ENCODE measurements at places on chromosomes 12 and 14. TPM values are rescaled to one million over a fixed set of nuclear protein-coding genes. Genes with fewer than 3 reads are reported as not detected.

GRCh38 chr12:22518060-22518719, 26.2 kb downstream of the C2CD5 start:
- DNase-seq, result peak; percentile 78

- DNase-seq, result no peak
Observed at GRCh38 chr14:29900609-29901350, 26.9 kb downstream of the PRKD1 start.

DNA sequence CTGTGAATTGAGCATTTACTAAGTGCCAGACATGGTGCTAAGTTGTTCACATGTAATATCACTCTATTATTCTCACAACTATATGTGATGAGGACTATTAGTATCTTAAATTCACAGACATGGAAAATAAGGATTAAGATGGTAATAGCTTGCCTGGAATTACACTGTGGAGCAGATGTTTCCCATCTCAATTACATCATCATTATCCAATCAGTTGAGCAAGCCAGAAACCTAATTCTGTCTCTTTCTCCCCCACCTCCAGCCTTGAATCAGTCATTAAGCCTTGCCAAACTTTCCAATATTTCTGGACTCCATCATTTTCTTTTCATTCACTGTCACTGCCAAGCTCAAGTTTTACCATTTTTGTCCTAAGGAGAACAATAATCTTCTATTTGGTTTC, 287.8 kb upstream of the KITLG start:
- no peak for DNase-seq

GRCh38 chr14:99779751-99780150, 13.5 kb upstream of the EML1 start:
- DNase-seq, result peak; percentile 63

- DNase-seq, result peak; percentile 99
Observed at GRCh38 chr12:115354007-115354890, 670.3 kb upstream of the TBX3 start.

- no peak for DNase-seq
Observed at GRCh38 chr12:11876307-11876706, 194.4 kb upstream of the BCL2L14 start.

DNA sequence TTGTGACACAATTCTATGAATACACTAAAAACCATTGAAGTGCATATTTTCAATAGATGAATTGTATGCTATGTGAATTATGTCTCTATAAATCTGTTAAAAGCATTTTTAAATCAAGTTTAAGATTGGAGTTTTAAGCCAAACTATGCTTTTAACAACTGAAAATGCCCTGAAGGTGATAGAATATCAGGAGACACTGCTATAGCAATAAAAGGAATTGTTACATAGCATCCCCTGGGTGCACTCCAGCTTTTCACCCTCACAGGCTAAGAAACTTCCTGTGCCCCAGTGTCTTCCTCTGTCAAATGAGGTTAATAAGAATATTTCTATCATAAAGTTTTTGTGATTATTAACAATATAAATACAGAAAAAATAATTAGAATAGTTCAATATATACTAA, 472.7 kb upstream of the TMPO start:
- DNase-seq, result no peak

The ZNF891 gene
- polyA plus RNA-seq, result 0.20 TPM

The NANOG gene
- not detected for polyA plus RNA-seq

DNA sequence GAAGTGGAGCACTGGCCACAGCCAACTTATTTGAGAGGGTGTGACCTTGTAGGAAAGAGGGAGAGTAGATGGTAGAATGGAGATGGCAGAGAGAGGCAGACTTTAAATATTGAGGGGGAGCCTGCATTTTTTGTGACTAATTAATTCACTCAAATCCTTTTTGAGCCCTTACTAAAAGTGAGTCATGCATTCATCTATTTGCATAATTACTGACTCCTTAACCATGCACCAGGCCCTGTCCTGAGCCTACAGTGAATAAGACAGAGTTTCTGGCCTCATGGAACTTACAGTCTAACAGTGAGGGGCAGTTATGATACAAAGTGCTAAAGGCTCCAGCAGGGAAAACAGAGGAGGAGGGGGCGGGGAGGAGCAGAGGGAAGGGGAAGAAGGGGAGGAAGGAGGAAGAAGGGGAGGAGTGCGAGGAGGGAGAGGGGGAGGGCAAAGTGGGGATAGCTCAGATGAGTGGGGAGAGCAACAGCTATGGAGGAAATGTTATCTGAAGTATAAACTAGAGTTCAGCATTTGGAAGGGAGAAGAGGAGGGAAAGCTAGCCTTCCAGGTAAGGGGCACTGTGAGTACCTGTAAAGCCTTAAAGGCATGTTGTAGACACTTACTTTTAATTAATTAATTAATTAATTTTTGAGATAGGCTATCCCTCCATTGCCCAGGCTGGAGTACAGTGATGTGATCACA, 7.5 kb upstream of the CTDSP2 start:
- no peak for DNase-seq

GRCh38 chr12:123070267-123071081, 80.4 kb downstream of the PITPNM2 start:
- peak; percentile 54 for DNase-seq

The FLVCR2 gene
- polyA plus RNA-seq, result 0.37 TPM

DNA sequence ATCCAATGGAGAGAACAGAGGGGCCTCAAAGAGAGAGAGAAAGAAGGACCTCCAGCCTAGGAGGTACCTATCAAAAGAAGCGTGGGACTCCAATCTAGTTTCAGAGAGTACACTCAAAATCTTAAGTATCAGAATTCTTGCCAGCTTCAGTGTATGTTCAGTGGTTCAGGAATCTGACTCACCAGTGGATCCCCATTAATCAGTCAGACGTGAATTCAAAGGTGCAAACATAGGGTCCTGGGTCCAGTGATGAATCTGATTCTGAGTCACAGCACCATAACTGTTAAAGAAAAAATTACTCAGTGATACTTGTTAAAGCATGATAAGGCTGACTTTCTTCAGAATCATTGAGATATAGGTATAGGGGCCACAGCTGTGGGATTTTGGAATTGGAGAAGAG, 33.2 kb downstream of the ETNK1 start:
- peak; percentile 97 for DNase-seq

The YAF2 gene
- polyA plus RNA-seq, result 8.3 TPM

GRCh38 chr12:124771462-124772288, 92.0 kb downstream of the SCARB1 start:
- peak; percentile 41 for DNase-seq
